ENCODE measurements at places on chromosomes 13 and 19.
A peak's percentile ranks its signal among the peaks of the same experiment; 100 is the strongest.

- DNase-seq: no peak
Measured at GRCh38 chr13:43036351-43037250, 13.2 kb downstream of the DNAJC15 start.

- peak; percentile 31 for DNase-seq
Measured at GRCh38 chr13:50531917-50532899, 311.3 kb downstream of the DLEU7 start.

- DNase-seq: no peak
Measured at GRCh38 chr13:95117092-95117491, 184.2 kb downstream of the ABCC4 start.

DNA sequence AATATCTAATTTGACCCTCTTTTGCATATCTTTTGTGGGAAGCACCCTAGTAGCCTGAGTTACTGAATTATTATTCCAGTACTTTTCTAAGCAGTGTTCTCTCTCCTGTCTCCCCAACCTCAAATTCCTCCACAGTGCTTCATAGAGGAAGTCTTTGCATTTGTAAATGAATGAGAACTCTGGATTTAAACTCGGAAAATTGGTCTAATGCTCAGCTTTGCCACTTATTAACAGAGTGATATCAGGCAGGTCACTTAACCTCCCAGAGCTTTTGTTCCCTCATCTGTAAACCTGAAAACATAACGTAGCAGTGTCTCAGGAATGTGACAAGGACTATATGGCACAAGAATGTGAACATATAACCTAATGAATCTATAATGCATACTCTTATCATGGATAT is 26.2 kb downstream of the FREM2 start:
- no peak for DNase-seq

DNA sequence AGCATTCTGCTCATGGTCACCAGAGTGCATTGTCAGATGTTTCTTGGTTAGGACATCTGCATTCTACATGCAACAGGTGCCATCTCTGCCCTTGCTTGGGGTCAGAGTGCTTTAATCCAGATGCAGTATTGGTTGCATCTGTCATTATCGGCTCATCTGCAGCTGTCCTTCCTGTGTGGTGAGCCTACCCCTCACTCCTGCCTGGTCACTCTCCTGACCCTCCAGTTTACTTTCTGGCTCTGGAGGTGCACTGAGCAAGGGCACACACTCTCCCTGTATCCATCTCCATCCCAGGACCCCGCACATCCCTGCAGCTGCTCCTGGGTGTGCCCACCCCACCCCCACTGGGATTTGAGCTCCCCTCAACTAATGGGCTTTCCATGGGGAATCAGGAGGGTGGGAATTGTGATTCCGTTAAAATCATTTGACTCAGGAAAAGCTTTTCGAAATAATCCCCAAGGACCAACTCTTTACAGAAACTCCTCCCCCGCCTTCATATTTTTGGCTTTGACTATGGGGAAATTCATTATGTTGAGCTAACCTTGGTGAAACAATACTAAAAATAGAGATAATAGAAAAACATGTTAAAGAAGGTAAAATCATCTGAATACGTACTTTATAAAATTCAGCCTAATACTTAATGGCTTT is 70.2 kb downstream of the COL4A2 start:
- DNase-seq: no peak

DNA sequence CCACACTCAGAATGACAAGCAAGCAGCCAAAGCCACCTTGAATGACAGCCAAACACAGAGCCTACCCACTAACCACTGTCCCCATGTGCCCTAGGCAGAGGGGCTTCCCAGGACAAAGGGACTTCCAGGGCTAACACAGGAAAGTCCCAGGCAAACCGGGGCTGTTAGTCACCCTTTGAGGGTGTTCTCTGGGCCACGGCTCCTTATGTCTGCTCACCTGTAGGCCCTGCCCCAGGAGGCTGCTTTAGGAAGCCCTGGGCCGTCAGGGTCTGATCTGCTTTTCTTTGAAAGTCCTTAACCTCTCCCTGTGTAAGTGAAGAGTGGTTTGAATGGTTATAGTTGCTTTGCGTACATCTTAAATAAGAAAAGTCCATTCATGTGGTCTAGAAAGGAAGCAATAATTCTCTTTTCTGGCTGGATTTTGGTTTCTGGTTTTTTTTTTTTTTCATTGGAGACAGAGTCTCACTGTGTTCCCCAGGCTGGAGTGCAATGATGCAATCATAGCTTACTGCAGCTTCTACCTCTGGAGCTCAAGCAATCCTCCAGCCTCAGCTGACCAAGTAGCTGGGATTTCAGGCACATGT is 161.4 kb downstream of the EFNB2 start:
- no peak for DNase-seq
